ENCODE measurements at places on chromosomes 3 and 15.

DNA sequence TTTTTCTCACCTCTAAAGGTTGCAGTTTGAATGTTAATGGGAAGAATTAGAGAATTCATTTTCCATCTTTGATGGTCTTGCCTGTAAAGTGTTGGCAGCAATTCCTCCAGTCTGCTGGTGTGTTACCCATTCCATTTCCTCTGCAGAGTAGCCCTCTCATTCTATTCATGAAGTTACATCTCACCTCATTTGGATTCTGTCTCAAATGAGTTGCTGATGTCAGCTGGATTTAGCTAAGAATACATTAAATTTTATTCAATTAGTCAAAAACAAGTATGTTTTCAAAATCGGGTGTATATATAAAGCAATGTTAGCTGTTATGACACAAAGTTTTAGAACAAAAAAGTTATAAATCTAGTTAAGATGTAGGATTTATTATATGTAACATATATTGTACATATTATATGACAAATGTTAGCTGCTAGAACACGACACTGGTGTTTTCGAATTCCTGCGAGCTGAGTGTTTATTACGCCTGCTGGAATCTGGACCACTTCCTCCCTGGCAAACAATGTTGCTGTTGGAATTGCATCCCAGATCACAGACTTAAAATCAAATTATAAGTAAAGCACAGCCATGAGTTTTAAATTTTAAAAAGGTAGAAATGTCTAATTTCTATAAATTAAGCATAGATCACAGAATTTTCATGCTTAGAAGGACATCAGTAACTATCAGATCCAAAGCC is 516.2 kb downstream of the OCA2 start:
- DNase-seq = peak; percentile 2

GRCh38 chr3:143952569-143953072 is 19.0 kb upstream of the DIPK2A start:
- DNase-seq = no peak

- DNase-seq = no peak
These were observed 478.4 kb upstream of the CFAP20DC start for GRCh38 chr3:59528251-59528650.

DNA sequence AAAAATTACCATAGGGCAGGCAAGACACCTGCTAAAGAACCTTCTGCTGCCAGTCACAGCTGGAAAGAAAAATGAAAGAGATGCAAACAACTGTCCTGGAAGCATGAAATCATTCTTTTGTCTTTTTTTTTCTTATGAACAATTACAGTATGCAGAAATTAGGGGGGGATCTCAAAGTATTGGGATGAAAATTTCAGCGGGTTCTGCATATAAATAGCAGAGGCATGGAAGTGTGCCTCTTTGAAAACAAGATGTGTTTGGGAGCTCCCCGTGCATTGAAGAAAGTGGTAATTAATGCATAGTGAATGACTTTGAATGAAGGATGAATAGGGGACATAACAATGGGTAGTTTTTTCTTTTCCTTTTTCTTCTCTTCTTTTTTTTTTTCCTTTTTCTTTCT is 431.2 kb downstream of the SOX2 start:
- DNase-seq = no peak

DNA sequence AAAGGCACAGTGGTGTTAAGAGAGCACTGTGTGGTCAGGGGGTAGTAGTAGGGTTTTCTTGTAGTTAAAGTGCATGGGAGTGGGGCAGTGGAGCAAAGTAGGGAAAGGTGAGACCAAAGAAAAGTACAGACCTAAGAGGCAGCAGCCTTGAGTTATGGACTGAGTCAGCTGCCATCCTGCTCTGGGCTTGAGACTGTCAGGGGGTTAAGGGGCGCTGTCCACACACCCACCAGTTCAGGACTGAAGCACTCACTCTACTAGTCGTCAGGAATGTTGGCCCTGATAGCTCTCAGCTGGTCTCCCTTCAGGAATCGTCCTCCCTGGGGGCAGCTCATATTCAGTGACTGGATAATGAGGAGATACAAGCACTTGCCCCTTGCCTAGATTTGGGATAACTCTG is 7.9 kb downstream of the CCR4 start:
- no peak for DNase-seq

GRCh38 chr3:152497890-152498289 is 229.2 kb downstream of the MBNL1 start:
- no peak for DNase-seq

DNA sequence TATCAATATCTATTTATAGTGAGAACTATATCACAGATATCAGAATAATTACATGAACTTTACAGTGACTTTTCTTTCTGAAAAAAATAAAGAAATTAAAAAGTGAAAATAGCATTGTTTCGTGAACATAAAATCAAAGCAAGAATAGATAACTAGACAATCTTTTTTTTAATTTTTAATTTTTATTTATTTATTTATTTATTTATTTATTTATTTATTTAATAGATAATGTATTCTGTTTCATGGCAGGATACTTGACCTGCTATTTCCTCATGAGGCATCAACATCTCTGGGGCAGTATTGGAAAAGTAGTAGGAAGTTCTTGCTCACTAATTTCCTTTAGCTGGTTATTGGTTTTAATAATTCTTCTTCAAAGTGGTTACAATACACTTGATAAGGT is 33.3 kb downstream of the SLITRK3 start:
- no peak for DNase-seq

DNA sequence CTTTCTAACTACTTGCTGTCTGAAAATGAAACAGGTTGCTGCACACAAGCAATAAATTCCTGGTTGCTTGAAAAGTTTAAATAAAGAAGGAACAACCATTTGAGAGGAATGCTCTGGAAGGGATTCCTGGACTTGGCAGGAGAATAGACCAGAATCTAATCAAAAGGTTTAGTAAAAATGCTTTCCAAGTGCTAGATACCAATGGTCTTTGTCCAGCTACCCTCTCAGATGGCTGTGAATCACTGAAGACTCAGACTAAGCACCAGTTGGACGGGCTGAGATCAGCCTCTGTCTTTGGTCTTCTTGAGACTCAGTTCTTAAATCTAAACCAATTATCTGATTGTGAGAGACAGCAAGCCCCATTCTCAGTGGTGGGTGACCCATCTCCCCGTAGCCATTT is 27.7 kb upstream of the LPP start:
- DNase-seq = no peak

GRCh38 chr15:56957812-56958406 is 39.5 kb downstream of the TCF12 start:
- no peak for DNase-seq

DNA sequence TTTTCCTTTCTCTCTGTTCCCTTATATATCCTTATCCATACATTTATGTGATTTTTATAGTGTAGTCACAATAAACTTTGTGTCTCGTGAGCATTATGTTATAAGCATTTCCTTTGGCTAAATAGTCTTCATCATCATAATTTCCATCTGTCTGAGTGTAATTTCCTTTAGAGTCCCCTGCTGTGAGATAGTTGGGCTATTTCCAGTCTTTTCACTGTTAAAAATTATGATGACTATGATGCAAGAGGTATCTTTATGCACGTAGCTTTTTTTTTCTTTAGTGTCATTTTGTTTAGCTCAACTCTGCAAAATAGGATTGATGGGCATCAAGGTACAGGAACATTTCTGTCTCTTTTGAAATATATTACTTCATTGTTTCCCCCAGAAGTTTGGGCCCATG is 26.9 kb upstream of the CA12 start:
- no peak for DNase-seq

DNA sequence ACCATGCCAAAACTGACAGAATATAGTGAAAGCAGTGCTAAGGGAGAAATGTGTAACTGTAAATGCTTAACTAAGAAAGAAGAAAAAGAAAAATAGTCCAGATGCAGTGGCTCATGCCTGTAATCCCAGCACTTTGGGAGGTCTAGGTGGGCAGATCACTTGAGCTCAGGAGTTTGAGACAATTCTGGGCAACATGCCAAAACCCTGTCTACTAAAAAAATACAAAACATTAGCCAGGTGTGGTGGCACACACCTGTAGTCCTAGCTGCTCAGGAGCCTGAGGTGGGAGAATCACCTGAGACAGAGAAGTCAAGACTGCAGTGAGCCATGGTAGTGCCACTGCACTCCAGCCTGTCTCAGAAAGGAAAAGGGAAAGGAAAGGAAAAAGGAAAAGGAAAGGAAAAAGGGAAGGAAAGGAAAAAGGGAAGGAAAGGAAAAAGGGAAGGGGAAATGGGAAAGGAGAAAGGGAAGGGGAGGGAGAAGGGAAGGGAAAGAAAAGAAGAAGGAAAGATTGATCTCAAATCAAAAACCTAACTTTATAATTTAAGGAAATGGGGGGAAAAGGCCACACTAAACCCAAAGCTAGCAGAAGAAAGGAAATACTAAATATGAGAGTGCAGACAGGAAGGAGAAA is 20.3 kb downstream of the C3orf33 start:
- no peak for DNase-seq

- DNase-seq = no peak
These were observed 136.4 kb upstream of the CRBN start for GRCh38 chr3:3315846-3316245.

DNA sequence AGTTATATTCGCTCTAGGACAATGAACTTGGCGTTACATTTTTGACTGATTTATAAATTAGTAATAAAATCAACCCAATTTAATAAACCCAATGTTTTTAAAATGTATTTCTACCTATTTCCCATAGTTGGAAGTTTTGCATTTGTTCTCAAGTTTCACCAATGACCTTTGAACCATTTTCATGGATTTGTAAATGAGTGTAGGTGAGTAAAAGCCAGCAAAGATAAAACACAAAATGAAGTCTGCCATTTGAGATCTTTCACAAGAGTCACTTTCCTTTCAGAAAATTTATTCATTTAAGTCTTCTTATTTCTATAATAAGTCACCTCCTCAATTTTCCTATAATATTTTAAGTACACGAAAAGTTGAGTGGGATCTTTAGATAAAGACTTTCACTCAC is 92.1 kb downstream of the MEIS2 start:
- no peak for DNase-seq

DNA sequence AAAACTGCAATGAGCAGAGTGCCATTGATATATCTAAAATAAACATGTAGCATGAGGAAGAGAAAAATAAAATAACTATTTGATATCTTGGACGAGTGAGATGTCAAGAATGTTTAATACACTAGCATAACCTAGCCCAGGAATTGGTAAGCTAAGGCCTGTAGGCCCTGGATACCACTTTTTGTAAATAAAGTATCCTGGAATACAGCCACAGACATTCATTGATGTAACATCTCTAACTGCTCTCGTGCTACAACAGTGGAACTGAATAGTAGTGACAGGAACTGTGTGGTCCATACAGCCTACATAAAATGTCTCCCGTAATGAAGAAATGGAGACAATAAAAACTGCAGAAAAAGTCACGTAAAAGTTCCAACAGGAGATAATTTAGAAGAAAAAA is 869.0 kb downstream of the AGBL1 start:
- no peak for DNase-seq

GRCh38 chr3:147960786-147961185 is 551.6 kb downstream of the ZIC1 start:
- no peak for DNase-seq

GRCh38 chr3:144963810-144964209 is 992.2 kb downstream of the DIPK2A start:
- DNase-seq = no peak

DNA sequence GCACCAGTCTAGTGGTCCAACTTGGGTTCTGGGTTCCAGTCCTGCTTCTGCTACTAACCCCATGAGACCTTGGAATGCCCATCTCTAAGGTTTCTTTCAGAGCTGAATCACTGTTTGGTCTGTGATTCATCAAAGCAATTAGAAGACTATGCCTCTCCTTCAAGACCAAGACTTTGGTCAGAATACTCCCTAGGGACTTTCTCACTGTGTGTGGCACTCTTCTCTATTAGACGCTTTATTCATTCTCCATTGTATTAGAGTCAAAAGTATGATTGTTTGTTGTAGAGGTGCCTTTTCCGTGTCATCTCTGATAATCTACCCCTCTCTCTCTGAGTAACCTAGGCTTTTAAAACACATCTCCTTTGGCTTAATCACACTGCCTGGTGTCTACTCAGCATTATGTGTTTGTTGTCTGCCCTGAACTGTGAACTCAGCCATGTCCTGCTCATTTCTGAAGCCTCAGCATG is 90.5 kb downstream of the LPP start:
- peak; percentile 90 for DNase-seq

DNA sequence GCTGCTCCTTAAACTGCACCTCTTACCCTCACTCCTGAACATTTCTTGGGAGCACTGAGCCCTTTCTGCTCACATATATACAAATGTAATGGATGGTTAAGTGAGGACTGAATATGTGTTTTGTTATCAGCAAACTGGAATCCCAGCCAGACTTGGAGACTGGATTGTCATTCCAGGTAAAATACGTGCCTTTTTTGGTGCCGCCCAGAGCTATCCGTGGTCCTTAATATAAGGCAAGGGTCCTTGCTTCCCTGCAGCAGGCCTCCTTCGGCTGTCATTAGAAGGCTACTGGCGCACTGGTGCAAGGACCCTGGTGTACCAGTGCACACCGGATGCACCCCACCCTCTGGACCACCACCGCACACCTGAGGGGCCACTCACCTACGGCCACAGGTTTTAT is 1.1 kb upstream of the GABRB3 start:
- DNase-seq = no peak

GRCh38 chr3:37348736-37349396 is 174.5 kb upstream of the LRRFIP2 start:
- no peak for DNase-seq

DNA sequence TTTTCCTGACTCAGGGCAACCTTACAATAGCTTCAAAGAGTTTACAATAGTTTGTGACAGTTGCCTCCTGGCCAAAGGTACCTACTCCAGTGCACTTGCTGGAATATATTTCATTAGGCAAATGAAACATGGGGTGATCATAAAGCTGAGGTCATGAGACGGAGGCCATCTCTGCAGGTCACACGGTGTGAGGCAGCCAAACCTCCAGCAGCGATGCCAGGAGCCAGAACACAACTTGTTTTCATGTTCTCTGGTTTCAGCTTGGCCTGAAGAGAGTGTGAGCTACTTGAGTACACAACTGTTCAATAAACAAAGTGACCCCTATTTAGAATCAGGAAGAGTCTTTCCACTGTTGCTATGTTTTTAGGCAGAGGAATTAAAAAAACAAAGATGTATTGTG is 42.7 kb upstream of the PYGO1 start:
- no peak for DNase-seq

DNA sequence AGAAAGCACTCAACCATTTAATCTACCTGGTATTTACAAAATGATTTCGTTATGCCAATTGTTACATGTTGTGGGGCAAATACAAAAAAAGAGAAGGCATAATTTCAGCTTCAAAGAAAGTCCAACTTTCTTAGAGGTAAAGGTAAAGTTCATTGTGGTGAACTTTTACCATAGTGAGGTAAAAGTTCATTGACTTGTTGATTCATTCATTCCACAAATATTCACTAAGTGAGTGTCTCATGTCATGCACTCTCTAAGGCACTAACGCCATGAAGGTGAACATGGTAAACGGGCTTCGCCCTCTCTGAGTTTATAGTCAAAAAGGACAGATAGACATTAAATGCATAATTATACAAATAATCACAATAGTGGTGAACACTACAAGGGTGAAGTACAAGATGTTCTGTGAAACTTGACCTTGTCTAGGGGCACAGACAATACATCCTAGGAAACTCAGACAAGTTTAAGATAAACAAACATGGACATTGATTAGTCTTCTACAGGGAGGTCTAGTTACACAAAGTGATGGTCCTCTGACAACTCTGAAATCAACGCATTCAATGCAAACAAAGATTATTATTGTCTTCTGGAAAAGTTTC is 378.6 kb downstream of the MAGI1 start:
- no peak for DNase-seq

GRCh38 chr15:43913026-43913780 is 86.4 kb downstream of the WDR76 start:
- DNase-seq = peak; percentile 100

- DNase-seq = no peak
These were observed 297.1 kb downstream of the SATB1 start for GRCh38 chr3:18127859-18128681.

GRCh38 chr3:114596147-114596546 is 302.3 kb downstream of the TIGIT start:
- no peak for DNase-seq

Data from RPMI7951 (cell line).